ENCODE measurements at places on chromosomes 3 and 15. TPM values are rescaled to one million over a fixed set of nuclear protein-coding genes. Genes with fewer than 3 reads are reported as not detected.

- no peak for DNase-seq
Measured at GRCh38 chr3:138949002-138949418, 2.0 kb downstream of the FOXL2NB start.

SLC6A20 gene
- total RNA-seq, result not detected

- DNase-seq, result no peak
Measured at GRCh38 chr3:148243609-148244008, 454.1 kb upstream of the AGTR1 start.

ITIH4 gene
- 3.2 TPM for total RNA-seq

Data from PC-9 (cell line).